ENCODE measurements at places on chromosomes 6 and 20.

DNA sequence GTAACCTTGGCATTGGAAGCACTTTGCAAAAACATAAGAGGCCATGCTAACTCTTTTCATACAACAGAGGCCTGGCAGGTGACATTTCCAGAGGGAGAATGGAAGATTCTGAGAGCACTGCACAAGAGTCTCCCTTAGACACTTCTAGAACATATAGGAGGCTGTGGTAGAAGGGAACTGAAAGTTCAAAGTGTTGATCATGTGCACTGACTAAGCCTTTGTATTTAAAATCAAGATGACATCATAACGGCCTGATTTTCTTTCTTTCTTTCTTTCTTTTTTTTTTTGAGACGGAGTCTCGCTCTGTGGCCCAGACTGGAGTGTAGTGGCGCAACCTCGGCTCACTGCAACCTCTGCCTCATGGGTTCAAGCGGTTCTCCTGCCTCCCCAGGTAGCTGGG lies 26.8 kb upstream of the DNAAF9 start:
- DNase-seq = no peak

DNA sequence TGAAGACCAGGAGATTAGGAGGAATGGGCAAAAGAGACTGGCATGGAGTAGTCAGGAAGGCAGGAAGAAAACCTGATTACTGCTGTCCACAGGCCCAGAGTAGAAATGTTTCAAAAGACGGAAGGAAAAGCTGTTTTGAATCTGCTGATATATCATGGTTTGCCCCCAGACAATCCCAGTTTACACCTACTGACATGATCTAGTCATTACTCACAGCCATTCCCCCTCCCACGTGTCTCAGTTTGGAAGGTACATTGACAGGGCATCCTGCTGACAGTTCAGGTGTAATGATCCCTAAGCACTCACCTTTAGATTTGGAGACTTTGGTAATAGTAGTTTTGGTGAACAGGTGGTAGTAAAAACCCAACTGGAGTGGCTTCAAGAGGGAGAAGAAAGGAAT lies 9.8 kb upstream of the TXNDC5 start:
- DNase-seq = no peak

DNA sequence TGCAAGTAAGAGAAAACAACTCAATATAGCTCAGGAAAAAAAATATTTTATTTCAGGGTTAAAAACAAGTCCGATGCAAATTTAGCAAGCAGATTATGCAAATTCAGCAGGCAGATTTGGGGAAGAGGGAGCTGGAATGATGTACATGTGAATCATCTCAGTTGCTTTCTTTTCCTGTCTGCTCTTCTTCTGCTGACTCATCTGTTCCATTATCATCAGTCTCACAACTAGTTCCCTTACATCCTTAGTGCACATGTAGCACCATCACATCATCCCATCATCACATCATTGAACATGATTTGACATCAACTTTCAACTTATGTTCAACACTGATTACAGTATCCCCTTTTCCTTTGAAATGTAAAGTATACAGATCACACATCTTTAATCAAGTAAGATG lies 11.5 kb upstream of the DEFB113 start:
- DNase-seq = no peak

GRCh38 chr20:49659056-49659455 lies 54.6 kb downstream of the B4GALT5 start:
- DNase-seq = no peak

DNA sequence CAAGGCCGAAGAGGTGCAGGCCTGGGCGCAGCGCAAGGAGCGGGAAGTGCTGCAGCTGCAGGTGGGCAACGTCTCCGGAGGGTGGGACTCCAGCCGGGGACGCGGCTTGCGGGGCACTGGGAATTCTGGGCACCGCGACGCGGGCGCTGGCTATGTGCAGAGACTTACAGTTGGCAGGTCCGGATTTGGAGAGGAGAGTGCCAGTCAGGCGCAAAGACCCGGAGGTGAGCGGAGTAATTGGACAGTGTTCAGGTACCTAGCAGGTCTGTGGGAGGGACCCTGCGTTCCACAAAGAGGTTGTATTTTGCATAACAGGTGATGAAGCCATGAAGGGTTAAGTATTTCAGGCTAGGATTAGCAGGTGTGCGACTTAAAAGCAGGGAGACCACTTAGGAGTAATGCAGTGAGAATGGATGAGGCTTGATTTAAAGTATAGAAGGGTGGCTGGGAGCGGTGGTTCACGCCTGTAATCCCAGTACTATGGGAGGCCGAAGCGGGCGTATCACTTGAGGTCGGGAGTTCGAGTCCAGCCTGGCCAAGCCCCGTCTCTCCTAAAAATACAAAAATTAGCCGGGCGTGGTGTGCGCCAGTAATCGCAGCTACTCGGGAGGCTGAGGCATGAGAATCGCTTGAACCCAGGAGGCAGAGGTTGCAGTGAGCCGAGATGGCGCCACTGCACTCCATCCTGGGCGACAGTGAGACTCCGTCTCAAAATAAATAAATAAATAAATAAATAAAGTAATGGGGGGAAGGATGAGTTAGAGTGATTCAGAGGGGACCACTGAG lies 1.0 kb downstream of the MRPS26 start:
- DNase-seq = no peak

GRCh38 chr6:118313762-118314161 lies 234.3 kb upstream of the PLN start:
- no peak for DNase-seq

GRCh38 chr6:151110576-151110905 lies 129.2 kb upstream of the AKAP12 start:
- DNase-seq = no peak

DNA sequence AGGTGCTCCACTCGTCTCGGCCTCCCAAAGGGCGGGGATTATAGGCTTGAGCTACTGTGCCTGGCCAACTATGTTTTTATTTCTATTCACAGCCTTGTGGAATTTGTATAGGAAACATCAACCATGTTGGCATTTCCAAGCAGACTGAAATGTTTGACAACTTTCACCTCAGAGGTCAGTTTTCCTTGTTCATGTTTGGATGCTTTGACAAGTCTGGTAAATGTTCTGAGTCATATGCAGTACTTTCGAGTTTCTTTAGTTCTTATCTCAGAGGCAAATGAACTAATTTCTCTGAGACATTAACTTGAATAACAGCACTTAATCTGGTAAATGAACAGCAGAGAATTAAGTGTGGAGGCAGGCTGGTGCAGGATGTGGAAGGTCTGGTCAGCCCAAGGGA lies 373.4 kb upstream of the SYNCRIP start:
- no peak for DNase-seq

- DNase-seq = no peak
Measured at GRCh38 chr20:17936761-17937732, 31.5 kb downstream of the SNX5 start.

GRCh38 chr20:51528263-51529027 lies 14.1 kb downstream of the NFATC2 start:
- DNase-seq = no peak

DNA sequence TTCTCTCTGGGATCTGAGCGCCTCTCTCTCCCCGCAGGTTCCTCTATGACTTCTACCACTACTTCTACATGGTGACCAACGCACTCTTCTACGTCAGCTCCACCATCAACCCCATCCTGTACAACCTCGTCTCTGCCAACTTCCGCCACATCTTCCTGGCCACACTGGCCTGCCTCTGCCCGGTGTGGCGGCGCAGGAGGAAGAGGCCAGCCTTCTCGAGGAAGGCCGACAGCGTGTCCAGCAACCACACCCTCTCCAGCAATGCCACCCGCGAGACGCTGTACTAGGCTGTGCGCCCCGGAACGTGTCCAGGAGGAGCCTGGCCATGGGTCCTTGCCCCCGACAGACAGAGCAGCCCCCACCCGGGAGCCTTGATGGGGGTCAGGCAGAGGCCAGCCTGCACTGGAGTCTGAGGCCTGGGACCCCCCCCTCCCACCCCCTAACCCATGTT lies 36.3 kb upstream of the MRGBP start:
- no peak for DNase-seq

DNA sequence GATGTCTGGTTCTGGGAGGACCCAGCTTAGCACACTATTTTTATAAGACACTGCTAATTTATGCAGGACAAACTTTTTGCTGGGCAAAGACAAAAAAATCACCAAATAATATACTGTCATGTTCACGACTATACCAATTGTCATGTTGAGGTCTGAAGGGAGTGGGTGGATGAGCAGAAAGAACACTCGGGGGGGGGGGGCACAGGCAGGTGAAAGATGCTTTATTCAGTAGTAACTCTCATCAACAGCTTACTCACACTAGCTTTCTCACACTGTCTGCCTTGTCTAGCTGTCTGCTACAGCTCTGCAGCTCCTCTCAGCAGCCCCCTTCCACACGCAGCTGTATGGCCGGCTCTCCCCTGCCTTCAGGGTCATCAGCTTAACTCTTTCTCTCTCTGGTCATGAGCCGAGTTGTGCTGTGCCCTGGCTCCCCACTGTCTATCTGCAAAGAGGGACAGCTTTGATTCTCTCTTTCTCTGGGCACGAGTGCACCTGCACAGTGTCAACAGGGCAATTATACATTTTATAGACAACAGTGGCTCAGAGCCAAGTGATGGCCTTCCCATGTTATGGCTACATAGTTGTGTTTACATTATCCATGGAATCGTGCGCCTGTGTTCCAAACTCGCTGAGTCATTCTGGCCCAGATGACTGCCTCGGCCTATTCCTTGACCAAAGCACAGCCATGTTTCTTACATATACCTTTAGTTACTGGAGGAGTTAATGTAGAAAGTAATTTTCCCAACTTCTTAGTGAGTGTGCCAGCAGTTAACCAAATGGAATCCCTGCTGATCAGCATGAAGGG lies 187.7 kb upstream of the PRSS16 start:
- no peak for DNase-seq

DNA sequence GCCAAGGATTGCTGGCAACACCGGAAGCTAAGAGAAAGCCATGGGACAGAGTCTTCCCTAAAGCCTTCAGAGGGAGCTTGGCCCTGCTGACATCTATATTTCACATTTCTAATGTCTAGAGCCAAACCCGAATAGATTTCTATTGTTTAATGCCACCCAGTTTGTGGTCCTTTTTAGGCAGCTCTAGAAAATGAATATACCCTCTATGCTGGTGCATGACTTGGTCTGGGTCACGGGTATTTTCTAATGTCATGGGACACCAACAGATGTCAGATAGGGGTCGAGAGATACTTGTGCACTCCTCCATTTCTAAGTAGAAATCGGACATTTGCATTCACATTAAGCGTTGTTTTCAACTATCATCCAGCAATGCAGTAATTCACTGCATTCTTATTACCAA lies 37.0 kb upstream of the SOX4 start:
- DNase-seq = no peak

DNA sequence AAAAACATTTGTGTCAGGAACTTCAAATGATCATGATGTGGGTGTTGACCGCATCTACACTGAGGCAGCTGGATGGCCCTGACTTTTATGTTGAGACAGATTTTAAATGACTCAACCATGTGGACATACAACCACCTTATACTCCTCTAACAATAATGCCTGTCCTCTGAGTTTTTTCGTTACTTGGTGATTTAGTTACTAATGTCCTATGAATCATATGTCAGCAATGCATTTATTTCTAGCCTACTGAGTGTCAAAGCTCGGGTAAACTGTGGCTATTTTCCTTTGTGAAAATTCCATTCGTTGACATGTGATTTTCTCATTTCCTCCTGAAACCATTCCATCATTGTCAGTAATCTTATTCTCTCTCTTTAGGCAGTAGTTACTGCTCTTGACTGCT lies 38.9 kb upstream of the NKX2-4 start:
- no peak for DNase-seq

- no peak for DNase-seq
Measured at GRCh38 chr6:33071569-33071968, 1.9 kb downstream of the HLA-DPA1 start.

DNA sequence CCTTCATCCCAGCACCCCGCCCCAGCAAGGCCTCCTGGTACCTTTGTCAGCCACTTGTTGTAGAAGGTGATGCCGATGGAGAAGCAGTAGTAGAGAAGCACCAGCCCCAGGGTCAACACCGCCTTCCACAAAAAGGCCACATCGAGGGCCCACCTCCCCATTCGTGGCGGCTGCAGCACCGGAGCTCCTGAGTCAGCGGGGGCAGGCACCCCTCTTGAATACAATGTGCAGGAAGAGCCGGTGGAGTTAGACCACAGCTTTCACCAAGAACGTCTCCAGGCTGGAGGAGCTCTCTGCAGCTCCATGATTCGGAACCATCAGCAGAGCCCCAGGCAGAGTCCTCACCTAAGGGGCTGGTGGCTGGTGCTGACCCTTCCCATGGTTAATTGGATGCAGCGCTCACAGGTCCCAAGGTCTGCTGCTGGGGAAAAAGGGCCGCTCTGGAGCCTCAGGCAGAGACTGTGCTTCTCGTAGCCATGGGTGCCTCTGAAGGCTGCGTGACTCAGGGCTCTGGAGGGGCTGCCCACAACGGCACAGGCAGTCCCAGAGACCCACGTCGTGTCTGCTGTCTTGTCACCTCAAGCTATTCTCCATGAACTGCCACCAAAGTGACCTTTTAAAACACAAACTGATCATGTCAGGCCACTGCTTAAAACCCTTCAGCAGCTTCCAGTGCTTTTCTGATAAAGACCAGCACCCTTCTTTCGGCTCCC lies 47.9 kb downstream of the ELMO2 start:
- DNase-seq = no peak

GRCh38 chr6:84772428-84773132 lies 8.2 kb upstream of the TBX18 start:
- no peak for DNase-seq

GRCh38 chr20:48451401-48451800 lies 376.4 kb downstream of the PREX1 start:
- no peak for DNase-seq

DNA sequence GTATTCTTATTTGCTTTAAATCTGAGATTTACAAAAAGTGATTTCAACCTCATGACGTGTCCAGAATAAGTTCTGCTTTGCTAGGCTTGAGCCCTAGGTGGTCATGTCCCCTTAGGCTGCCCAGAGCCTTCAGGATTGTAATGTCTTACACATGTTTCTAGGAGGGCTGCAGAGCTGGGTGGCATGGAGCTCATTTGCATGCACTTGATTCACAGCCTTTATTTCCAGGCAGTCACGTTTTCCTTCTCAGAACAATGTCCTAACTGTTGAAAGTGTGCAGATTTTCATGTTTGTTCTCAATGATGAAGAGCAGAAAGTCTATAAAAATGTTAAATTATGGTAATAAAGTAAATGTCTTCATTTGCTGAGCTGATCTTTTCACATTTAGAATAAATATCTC lies 448.6 kb upstream of the SOX4 start:
- DNase-seq = no peak

DNA sequence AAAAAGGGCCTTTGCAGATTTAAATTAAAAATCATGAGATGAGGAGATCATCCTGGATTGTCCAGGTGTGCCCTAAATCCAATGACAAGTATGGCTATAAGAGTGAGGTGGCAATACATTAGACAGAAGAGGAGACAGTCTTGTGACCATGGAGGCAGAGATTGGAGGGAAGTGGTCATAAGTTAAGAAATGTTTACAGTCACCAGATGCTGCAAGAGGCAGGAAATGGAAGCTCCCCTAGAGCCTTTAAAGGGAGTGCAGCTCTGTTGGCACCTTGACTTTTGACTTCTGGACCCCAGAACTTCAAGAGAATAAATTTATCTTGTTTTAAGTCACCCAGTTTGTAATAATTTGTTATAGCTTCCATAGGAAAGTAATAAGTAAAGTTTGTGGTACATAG lies 61.1 kb downstream of the HMGN3 start:
- no peak for DNase-seq

- no peak for DNase-seq
Measured at GRCh38 chr6:7540595-7540994, 876 bp upstream of the DSP start.

- DNase-seq = no peak
Measured at GRCh38 chr6:143743301-143744166, 65.8 kb downstream of the PHACTR2 start.

- no peak for DNase-seq
Measured at GRCh38 chr6:25511376-25511775, 140.6 kb upstream of the SCGN start.

Measured in activated B cell treated with CpG ODN at 0.5 μM for 24 hours (primary cell).